ENCODE measurements at places on chromosomes 11 and 22. TPM values are rescaled to one million over a fixed set of nuclear protein-coding genes. Genes with fewer than 3 reads are reported as not detected.

ALDH3B1 gene
- 30.7 TPM for total RNA-seq

C11orf42 gene
- not detected for total RNA-seq

CRYBA4 gene
- not detected for total RNA-seq

DRICH1 gene
- total RNA-seq = 0.54 TPM

CD3G gene
- total RNA-seq = under 0.01 TPM

DTX4 gene
- 0.54 TPM for total RNA-seq

CHRM4 gene
- total RNA-seq = 1.6 TPM

CYP2D6 gene
- total RNA-seq = 0.27 TPM

MMP8 gene
- total RNA-seq = 1.3 TPM

CCDC15 gene
- total RNA-seq = 0.54 TPM

CARNS1 gene
- total RNA-seq = 3.0 TPM

OR2AG1 gene
- total RNA-seq = under 0.01 TPM

CD151 gene
- 145 TPM for total RNA-seq

FAM180B gene
- total RNA-seq = 0.27 TPM

RASSF10 gene
- under 0.01 TPM for total RNA-seq

MS4A4A gene
- 1.1 TPM for total RNA-seq

PANX2 gene
- 6.5 TPM for total RNA-seq

OMP gene
- total RNA-seq = not detected

MS4A3 gene
- total RNA-seq = 16.7 TPM

APLNR gene
- under 0.01 TPM for total RNA-seq

TSGA10IP gene
- not detected for total RNA-seq

NLRP14 gene
- under 0.01 TPM for total RNA-seq

LDHAL6A gene
- 0.54 TPM for total RNA-seq

ACRV1 gene
- total RNA-seq = not detected

MFNG gene
- total RNA-seq = 176 TPM

CXCR5 gene
- 0.54 TPM for total RNA-seq

C1QTNF5 gene
- under 0.01 TPM for total RNA-seq

TEX54 gene
- total RNA-seq = not detected

DERL3 gene
- total RNA-seq = 6.7 TPM

POLD3 gene
- 10.2 TPM for total RNA-seq

BSX gene
- not detected for total RNA-seq

PNPLA5 gene
- total RNA-seq = not detected

STK33 gene
- total RNA-seq = 7.3 TPM

FOLR1 gene
- not detected for total RNA-seq

ART1 gene
- total RNA-seq = not detected

OSM gene
- 88.9 TPM for total RNA-seq

SLC25A1 gene
- total RNA-seq = 71.9 TPM

PRR33 gene
- 0.54 TPM for total RNA-seq

UQCR10 gene
- 83.7 TPM for total RNA-seq

ANO9 gene
- 7.0 TPM for total RNA-seq

C22orf42 gene
- total RNA-seq = not detected

NCR3LG1 gene
- 1.3 TPM for total RNA-seq

GPR83 gene
- not detected for total RNA-seq

CWC15 gene
- 12.4 TPM for total RNA-seq

FAM111B gene
- total RNA-seq = 0.81 TPM

LRRC75B gene
- 10.0 TPM for total RNA-seq

KIAA1671 gene
- total RNA-seq = 0.54 TPM

VPS37C gene
- 6.7 TPM for total RNA-seq

SLC1A2 gene
- total RNA-seq = under 0.01 TPM

Data from hematopoietic multipotent progenitor cell (in vitro differentiated cells).